Esophagus muscularis mucosa (tissue), 4 donors: ENCODE measurements at places on chromosomes 11 and 22. TPM values are rescaled to one million over a fixed set of nuclear protein-coding genes. Genes with fewer than 3 reads are reported as not detected.

DNA sequence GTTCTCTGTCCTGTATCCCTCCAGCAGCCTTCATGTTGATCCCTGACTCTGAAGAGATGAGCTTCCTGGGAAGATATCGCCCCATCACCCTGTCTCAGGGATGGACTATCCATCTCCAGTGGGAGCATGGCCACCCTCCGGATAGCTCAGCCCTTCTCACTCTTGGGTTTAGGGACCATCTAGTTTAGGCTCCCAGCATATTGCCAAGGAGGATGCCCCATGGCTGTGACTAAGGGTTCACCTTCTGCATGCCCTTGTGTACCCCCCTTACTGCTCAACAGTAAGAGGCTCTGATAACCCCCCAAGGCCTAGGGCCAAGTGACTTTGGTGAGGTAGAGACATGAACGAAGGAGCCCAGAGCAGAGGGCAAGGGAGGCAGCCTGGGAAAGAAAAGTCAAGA is 1.3 kb downstream of the TMPRSS13 start:
- DNase-seq, result no peak

The MYO18B gene
- 0.50 TPM for total RNA-seq

- DNase-seq, result no peak
Observed at GRCh38 chr22:24590596-24591173, 2.2 kb downstream of the LRRC75B start.

DNA sequence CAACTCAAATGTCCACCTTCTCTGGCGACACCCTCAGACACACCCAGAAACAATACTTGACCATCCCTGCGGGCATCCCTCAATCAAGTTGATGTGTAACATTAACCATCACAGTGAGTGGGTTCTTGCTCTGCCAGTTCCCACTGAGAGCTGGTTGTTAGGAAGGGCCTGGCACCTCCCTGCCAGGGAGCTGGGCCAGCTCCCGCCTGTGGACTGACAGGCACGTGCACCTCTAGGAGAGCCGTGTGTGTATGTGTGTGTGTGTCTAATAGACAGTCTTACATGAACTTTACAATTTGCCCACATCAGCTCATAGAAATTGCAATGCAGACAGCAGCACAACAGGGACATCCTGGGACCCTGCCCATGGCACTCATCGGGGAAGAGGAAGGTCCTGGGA is 298.7 kb downstream of the SHANK2 start:
- no peak for DNase-seq

DNA sequence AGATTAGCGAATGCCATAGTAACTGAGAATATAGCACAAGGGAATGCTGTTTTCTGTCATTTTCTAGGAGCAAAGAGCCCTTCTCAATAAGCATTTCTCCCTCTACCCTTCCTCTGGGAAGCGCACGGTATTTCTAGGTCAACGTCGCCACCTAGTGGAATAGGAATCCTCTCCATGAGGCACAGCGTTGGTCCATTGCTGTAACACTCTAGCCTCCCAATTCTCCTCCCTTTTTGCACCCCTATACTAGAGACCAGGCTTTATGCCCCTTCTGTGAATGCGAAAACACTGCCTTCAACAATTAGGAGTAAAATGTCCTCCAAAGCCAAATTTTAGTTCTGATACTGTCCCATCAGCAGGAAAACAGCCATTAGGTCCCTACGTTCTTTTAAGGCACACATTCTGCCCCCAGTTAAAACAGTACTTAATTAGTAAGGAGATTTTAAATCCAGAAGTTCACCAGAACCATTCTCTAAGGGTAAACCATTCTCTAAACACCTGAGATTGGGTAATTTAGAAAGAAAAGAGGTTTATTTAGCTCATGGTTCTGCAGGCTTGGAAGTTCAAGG is 12.8 kb upstream of the HYLS1 start:
- DNase-seq, result no peak

The PARVG gene
- total RNA-seq, result 16.2 TPM

- DNase-seq, result no peak
Observed at GRCh38 chr11:61194981-61195695, 8.2 kb upstream of the PGA3 start.

DNA sequence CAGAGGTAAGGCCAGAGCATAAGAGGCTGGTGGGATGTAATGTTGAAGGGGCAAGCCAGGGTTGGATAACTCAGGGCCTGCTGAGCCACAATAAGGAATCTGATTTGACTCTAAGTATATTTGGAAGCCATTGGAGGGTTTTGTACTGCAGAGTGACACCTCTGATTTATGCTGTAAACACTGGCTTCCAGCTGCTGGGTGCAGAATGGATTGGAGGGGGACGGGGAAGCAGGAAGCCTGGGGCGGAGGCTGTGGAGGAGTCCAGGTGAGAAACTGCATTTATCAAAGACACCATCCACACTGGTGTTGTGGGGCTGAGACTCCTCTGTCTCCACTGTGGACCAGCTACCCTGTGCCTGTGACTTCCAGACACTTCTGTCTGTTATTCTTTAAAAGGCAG is 26.8 kb downstream of the MIAT start:
- no peak for DNase-seq

The MYO7A gene
- 4.9 TPM for total RNA-seq

The PTGDR2 gene
- 2.9 TPM for total RNA-seq

DNA sequence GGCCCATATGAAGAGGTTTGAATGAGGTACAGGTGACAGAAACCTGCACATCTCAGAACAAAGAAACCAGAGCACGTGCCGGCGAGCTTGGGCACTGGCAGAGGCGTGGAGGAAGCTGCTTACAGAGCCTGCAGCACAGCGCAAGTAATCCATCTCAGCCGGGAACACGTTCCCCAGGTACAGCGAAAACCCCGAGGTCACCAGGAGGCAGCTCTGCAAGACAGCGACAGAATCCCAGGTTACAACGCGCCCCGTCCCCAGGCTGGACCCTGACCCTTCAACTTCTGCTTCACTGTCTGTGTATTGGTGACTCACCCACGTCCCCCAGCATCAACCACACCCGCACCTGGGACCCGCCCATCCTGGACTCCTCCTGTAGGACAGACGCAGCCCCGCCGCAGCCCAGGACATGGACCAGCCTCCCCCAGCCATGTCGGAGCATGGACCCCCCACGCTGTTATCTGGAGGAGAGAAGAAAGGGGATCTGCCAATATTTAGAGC is 2.2 kb downstream of the MLC1 start:
- no peak for DNase-seq

The OR2AG2 gene
- total RNA-seq, result not detected

DNA sequence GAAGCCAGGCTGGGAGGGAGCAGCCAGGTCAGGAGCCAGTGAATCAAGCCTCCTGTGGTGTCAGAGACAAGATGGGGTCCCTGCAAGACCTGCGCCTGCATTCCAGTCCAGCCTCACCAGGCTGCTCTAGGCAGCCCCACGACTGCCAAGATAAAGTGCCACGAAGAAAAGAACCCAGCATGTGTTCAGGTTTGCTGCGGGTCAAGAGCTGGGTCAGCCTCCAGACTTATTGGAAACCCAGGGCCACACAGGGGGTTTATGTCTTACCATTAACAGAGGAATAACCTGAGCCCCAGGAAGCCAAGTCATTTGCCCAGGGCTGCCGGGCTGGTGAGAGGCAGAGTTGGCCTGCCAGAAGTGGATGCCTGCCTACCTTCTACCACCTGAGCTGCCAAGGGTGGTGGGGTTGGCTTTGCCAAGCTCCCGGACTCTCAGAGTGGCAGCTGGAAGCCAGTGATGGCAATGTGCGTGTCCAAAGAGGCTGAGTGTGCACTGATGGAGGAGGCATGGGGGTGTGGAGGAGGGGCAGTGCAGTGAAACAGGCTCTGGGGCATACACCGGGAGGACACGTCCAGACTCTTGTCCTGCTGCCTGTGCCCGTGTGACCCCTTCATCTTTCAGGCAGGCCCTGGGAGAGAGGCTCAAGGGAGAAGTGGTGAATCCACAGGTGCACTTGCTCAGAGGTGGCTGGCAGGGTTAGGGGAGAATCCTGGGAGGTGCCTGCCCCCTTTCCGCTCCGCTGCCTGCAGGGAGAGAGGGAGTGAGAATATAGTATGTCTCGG is 1.7 kb downstream of the RASD2 start:
- no peak for DNase-seq

GRCh38 chr11:106167085-106167484 is 89.6 kb downstream of the AASDHPPT start:
- no peak for DNase-seq

The FIBIN gene
- 151 TPM for total RNA-seq

DNA sequence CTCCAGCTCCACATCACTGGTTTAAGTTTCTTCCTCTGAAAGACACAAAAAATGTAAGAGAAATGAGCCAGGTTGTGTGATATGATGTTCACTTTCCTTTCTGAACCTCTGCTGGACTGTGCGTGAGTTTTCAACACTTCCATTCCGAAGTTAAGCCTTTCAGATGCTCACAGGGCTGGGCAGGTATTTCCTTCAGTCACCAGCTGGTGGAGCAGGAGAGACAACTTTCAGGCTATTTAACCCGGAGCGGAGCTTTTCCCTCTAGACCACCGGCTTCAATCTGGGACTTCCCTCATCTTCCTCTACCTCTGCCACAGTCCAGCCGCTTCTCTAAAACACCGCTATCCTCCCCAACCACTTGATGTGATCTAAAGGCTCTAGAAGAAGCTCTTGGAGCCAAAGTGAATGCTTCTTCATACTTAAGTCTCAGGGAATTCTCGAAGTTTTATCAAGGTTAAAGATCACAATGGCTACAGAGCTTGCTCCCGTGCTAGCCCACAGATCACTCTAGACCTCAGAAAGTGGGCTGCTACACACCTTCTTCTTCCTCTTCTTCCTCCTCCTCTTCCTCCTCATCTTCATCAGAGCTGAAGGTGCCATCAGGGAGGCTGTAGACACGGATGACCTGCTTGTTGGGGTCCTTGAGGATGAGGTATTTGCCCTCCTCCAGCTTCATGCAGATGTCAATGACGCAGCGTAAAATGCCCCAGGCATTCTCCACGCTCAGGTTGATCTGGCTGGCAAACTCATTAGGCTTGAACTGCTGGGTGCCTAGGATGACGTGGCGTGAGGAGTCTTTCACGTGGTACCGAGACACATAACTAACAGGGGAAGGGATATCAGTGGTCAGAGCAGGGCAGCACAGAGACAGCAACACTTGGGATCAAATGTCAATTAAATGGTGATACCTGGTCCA is 4.4 kb upstream of the FOXRED2 start:
- DNase-seq, result no peak

DNA sequence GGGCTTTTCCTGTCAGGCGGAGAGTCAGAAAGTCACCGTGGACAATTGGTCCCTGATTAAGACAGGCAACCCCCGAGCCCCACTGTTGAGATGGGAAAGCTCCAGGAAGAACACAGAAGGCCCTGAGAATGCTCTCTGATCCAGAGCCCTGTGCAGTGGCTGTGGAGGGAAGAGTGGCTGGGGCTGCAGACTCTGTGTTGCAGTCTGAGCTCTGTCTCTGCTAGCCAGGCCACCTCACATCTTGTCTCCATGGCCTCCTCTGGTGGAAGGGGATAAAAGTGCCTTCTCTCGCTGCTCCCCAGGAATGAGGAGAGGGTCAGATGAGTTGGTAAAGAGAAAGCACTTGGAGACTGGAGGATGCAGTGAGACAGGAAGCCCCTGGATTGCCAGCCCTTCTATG is 141.2 kb downstream of the CEP164 start:
- DNase-seq, result no peak

DNA sequence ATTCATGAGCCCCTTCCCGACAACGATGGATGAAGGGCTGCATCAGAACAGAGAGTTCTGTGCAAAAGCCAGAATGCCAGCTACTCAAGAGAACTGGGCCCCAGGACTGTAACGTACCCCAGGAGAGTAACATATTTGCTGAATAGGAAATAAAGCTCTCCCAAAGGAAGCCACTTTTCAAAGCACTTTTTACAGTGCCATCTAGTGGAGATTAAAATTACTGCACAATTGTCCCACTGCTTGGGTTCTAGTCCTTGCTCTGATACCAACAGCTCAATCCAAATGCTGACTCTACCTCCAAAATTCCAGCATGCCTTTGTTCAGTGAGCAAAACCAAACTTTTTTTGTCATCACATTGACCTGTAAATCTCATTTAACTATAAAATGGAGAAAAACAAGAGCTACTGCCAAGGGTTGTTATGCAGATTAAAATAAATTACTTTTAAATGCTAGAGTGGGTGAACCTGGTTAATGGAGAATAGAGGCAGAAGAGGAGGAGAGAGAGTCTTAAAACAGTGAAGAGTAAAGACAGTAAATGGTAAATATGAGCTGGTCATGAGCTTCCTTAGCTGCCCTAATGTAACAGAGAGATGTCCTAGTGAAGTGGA is 87.6 kb upstream of the FSHB start:
- DNase-seq, result no peak
